Lower lobe of right lung (tissue), 2 donors: ENCODE measurements at places on chromosomes 12 and 14.

- DNase-seq, result no peak
Measured at GRCh38 chr14:40367717-40368116, 935.5 kb upstream of the FBXO33 start.

GRCh38 chr14:75946785-75947184 lies 35.0 kb downstream of the TGFB3 start:
- DNase-seq, result no peak

DNA sequence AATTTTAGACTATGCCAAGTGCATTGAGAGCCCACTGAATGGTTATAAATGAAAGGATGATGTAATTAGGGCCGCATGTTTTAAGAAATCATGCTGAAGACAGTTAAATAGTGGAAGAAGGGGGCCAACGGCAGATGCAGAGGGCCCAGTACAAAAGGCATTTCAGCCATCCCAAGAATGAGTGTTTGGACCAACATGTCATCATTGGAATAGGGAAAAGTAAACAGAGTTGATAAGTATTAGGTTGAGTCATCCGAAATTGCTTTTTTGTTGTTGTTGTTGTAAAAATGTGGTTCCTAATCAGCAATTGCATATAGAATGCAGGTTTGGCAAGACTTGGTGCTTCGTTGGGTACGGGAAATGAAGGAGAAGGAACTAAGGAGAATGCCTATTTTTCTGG lies 29.5 kb downstream of the BMP4 start:
- DNase-seq, result no peak

DNA sequence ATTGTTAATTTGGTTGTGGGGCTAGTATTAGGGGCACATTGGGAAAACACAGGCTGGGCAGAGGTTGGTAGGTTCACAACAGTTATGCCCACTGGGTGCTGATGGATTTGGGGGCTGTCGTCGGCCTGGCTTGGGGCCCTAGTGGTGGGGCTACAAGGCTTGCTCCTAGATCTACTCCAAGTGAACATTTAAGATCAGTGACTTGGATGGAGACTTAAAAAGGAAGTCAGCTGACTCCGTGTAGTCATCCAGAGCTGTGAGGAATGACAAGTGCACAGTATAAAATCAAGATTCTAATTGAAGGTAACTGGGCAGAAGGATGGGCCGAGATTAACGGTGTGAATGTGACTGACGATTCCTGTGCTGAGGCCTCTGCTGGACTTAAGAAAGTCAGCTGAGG lies 12.8 kb upstream of the NR4A1 start:
- DNase-seq, result no peak

DNA sequence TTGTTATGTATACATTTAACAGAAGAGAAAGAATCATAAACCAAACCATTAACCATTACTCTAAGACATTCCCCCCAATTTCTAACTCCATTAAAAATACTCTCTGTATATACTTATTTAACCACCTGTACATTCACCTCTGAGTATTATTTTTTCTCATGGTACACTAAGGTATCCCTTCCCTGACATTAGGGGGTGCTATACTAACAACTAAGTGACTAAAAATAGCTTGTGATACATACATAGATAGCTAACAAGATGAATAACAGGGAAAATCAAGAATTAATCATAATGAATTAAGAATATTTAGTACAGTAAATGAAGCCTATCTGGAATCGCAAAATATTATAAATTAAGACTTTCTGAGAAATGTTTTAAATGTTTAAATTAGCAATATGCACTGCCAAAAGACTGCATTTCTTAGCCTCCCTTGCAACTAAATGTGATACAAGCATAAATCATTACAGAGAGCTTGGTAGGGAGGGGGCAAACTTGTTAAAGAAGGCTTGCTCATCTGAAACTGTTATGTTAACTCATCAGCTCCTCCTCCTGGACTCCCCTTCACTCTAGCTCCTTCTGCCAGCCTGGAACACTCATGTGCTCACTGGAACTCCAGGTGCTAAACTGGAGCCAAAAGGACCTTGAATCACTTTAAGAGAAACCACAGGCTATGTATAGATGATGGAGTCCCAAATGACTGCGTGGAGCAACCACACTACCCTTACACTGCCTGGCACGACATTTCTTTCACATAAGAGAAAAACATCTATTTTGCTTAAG lies 14.9 kb downstream of the C2CD5 start:
- no peak for DNase-seq

GRCh38 chr14:100030452-100031153 lies 34.6 kb upstream of the EVL start:
- DNase-seq, result no peak

GRCh38 chr12:132774646-132775275 lies 13.1 kb upstream of the ANKLE2 start:
- DNase-seq, result no peak

DNA sequence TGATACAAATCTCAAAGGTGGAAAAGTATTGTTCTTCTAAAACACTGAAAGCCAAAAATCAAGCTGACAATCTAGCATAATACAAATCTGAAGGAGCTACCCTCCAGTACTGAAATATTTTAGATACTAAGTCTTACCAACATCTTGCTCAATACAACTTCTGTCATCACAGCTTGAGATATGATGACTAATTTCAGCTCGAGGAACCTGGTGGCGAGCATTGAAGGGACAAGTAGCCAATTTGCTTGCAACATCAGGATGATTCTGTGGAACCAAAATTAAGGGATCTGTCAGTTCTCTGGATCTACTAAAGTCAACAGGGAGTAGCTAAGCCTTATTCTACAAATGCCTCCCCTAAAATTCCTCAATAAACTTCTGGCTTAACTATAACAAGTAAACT lies 10.4 kb downstream of the GTSF1 start:
- no peak for DNase-seq

- DNase-seq, result no peak
Measured at GRCh38 chr12:57874166-57875108, 27.9 kb upstream of the CTDSP2 start.

DNA sequence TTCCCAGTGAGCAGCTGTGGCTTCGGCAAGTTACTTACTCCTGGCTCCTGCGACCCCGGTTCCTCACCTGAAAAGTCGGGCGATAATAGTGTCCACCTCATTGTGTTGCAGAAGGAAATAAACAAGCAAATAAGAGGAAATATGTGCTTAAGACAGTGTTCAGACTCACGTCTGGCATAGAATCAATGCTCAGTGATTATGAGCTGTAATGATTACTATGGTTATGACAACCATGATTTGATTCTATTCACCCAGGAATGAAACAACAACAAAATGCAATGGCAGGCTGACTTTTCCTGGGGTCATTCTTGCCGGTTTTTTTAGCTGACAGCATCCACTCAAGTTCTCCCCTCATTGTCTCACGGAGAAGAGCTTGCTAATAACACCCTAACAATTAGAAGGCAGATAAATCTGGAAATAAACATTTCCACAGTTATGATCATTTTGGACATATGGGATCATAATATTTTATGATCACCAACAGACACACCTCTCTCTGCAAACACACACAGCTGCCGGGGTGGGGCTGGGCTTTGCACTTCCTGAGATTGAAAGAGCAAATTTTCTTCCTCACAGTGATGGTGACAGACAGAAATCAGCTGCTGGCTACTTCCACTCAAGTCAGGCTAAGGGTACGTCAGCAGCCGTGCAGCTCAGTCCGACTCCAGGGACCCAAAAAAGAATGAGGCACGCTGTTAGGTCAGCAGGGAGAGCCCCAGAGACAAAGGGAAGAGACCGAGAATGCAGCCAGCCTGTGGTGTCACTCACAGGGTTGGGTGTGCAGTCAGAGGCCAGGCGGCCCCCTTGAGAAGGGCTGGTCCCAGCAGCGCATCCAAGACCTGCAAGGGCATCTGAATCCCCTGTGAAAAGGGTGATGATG lies 158.0 kb downstream of the RIMBP2 start:
- no peak for DNase-seq

- DNase-seq, result no peak
Measured at GRCh38 chr12:12265571-12266388, 1.1 kb downstream of the LRP6 start.

GRCh38 chr12:38905480-38906351 lies at the start of gene CPNE8:
CPNE8 (minus strand) TSS chr12:38905591; CDS start chr12:38905534, 57 bp downstream.
- peak; percentile 90 for DNase-seq

DNA sequence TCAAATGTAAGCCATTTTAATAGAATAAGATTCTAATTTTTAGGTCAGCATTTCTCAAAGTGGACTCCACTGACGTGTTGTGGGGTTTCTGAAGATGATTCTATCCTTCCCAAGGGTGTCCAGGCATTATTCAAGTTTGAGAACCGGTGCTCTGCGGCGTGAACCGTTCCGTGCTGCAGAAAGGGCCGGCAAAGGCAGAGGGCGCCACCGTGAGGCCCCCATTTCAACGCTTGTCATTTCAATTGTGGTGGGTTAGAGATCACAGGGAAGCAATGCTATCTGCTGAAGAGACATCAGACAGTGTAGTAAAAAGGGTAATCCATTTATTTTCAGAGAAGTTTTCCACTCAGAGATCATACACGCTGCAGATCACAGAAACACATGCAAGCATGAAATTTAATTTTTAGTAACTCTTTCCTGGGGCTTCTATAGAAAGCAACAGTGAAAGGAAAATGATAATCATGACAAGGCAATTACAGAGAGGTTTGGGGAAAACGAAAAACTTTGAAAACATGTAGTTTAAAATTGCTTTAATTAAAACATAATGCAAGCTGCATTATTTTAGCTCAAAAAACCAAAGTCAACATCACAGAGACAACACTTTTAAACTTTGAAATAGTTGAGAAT lies 201.7 kb downstream of the EXOC5 start:
- DNase-seq, result peak; percentile 51

GRCh38 chr12:131167334-131167733 lies 213.6 kb downstream of the ADGRD1 start:
- no peak for DNase-seq

DNA sequence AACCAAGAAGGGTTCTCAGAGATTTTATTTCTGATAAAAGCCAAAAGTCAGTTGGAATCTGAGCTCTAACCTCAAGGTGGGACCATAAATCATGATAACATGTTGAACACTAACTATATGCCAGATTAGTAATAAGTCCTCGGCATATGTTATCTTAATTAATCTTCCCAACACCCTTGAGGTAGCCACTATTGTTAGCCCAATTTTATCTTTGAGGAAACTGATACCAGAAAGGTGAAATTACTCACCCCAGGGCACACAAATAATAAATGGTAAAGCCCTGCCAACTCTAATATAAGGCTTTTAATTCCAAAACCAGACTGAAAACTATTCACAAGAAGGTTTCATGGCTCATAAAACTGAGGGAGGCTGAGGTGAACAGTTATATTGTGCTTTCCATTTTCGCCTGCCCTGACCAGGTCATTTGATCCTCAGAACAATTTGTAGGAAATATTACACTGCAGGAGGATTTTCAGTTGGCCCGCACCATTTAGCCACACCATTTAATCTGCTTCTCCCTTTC lies 16.1 kb upstream of the NUAK1 start:
- no peak for DNase-seq

DNA sequence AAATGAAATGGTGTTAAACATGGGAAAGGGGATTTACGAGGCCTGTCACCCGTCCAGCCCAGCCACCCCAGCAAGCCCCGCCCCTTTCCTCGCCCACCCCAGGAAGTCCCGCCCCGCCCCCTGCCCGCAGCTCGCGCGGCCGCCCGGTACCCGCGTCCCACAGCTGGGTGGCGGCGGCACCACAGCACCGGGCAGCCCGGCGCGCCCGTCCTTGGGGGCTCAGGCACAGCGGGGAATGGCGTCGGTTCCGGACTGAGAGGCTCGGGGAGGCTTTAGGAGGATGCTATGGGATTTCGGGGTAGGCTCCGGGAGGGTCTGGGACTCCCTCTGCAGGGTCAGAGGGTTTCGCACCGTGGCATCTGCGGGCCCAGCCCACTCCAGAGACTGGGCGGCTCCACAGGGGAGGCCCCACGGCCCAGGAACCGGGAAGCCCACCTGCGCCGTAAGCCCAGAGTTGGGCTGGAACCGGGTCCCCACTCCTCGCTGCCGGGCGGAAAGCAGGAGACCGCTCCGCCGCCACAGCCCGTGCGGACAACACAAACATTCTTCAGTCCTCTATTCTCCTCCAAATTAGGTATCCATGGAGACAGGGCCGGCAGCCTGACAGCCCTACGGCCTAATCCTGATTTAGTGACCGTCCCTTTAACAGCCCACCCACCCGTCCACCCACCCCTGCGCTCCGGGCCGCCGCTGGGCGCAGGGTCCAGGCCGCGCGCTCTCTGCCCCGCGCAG lies 1.4 kb downstream of the FIGNL2 start:
- DNase-seq, result peak; percentile 56

DNA sequence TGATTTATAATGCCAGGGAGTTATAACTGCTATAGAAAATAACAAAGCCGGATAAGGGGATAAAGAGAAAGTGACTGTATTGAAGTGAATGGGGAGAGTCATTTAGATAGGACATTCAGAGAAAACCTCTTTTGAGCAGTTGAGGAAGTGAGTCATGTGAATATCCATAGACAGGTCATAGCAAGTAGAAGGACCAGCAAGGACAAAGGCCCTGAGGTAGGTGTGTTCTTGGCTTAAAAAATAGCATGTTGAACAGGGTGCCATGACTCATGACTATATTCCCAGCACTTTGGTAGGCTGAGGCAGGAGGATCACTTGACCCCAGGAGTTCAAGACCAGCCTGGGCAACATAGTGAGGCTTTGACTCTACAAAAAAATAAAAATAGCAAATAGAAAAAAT lies 51.5 kb upstream of the RAP1B start:
- DNase-seq, result no peak

DNA sequence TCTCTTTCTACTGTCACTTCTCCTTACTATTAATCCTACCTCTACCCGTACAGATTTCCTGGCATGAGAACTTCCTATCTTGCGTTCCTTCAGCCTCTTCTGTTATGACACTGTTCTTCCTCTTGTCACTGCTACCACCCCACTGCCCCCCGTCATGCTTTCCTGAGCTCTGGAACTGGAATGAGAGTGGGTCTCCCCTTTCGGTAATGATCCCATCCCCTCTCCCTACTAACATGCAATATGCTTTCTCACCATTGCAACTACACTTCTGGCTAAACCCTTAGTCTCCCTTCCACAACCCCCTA lies 4.9 kb upstream of the AP1G2 start:
- DNase-seq, result no peak
